NCI-H2171 (cell line): ENCODE measurements at places on chromosomes 13 and 19.
A peak's percentile ranks its signal among the peaks of the same experiment; 100 is the strongest.

DNA sequence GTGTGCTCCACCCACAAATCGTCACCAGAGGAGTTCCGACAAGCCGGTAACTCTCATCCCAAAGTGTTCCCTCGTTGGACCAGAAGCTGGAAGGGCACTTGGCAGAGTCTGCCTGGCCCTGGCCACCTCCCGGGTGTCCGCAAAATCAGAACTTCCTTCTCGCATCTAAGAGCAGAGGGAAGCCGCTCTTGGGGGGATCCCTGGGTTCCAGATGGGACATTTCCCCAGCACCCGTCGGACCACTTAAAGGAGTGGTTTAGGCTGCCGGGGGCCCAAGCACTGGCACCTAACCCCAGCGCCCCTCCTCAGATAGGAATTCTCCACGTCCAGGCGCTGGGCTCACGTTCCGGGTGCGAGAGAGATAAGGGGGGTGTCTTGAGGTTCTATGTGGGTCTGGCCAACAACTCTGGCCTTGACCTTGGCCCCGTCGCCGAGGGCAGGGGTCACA lies 857 bp upstream of the MAP2K7 start:
- DNase-seq = no peak

DNA sequence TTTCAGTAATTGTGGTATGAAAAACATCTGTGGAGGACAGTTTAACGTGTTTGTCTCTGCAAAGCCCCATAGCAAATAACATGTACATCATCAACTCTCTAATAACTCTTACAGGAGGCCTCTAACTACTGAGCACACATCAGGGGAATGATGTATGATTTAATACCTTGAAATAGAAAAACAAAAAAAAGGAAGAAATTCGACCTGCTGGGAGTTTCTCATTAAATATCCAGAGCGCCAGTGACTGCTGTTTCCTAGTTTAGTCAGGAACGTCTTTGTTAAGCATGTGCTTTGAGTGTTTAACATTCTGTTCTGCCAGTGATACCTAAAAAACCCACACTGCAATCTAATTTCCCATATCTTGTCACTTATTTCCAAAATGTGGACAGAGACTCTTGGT lies 235.4 kb downstream of the PCDH20 start:
- DNase-seq = no peak

DNA sequence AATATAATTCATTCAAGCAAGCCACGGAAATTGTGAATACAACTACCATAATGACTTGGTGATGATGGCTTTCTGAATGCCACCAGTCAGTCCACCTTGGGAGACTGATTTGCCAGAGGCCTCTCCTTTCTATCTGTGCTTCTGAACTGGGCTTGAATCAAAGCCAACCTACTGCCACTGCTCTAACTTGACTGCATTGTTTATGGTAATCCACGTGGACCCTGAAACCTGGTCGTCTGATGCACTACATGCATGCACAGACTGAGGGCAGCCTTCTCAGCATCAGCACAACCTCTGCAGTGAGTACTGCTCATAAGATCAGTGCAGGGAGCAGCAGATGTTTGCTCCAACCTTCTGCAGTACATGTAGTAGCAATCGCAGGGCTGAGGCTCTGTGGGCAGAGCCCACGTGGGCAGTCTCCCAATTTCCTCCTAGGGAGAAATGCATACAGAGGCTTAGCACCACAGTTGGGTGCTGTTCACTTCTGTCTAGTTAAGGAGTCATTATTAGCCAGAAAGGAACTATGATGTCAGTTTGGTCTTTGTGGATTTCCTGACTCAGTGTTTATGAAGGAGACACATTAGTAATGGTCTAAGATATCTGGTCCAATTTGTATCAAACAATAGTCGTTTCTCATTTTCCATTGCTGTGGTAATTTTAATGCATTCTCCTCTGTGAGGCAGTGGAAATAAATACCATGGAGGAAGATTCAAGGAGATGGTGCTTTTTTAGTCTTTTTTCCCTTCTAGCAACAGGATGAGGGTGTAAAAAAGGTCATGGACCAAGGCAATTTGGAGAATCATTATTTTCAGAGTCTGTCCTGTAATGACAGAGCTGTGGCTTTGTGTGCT lies 82.5 kb downstream of the AKAP11 start:
- DNase-seq = no peak

GRCh38 chr19:53196777-53197396 lies 3.7 kb upstream of the ZNF665 start:
- DNase-seq = peak; percentile 55

DNA sequence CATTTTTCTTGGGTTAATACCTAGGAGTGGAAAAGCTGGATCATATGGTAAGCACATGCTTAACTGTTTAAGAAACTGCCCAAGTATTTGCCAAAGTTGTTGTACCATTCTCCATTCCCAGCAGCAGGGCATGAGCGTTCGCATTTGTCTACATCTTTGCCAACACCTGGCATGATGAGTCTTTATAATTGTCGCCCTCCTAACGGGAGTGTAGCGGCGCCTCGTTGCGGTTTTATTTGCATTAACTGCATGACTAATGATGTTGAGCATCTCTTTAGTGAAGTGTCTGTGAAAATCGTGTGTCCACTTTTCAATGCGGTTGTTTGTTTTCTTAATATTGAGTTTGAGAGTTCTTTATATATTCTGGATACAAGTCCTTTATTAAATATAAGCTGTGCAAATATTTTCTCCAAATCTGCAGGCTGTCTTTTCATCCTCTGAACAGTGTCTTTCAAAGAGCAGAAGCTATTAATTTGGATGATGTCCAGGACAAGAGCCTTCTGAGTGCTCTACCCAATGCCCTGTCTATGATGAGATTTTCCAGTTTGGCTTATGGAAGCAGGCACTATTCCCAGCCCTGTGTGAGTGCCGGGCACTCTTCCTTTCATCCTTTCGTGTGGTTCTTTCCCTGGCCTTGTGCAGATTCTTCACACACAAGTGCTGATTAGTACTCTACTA lies 202.0 kb downstream of the FOXO1 start:
- no peak for DNase-seq

GRCh38 chr19:39436350-39436716 lies 584 bp upstream of the RPS16 start:
- no peak for DNase-seq

GRCh38 chr13:106899442-106899841 lies 331.5 kb upstream of the ARGLU1 start:
- no peak for DNase-seq

DNA sequence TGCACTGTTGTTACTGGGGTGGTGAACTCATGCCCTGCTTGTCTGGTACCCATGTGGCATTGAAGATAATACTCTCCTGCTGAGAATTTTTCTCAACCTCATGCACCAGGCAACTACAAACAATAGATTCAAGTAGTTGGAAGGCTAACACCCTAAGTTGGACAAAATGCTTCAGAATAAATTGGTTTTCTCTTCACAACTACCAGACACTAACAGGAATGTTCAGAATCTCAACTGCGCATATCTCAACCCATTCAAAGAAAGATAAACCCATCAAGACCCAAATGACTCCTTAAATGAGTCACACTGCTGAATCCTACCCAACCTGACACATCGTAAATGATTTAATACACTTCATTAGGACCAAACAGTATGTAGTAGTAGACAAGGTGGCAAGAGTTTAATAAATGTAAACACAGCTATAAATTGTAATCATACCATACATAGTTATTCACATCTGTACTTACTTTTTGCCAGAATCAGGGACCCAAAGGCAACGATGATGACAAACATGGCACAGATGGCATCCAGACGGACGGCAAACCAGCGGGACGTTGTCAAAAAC lies 227.4 kb downstream of the ABCC4 start:
- DNase-seq = no peak

GRCh38 chr19:31270897-31271296 lies 78.3 kb downstream of the TSHZ3 start:
- DNase-seq = no peak

GRCh38 chr13:46593398-46593797 lies 40.4 kb downstream of the LRCH1 start:
- no peak for DNase-seq

DNA sequence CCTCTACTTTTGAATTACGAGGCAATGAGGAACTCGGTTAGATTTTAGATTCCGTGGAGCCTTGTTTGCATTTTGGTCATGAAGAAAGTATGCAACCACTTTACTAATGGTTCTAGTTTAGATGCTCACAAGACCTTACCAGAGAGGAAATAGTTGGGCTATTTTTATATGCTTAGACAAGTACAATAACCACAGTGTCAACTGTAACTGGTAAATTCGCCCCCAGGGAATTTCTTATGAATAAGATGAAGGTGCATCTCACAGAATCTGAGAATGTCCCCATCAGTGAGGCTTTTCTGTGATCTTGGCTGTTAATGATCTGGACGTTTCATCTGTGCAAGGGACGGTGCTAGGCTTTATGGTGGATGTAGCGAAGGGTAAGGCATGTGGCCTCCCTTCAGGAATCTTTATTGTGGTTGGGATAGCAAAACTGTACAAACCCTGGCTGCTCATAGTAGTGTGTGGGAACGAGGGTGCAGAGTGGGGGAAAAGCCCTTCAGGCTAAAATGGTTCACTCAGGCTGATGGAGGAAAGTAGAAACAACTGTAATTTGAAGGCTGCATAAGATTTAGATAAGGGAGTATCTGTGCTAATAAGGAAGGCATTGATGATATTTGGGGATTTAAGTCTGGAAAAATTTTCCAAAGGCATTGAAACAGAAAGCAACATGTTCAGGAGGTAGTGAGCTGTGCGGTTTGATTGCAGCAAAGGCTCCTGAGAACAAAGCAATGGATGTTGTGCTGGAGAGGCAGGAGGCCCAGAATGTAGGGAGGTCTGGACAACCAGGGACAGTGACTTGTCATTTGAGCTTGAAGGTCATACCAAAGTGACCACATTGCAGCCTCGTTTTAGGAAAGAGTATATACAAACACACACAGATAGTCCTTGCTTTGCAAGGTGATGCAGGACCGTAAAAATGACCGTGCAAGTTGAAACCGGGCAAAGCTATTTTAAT lies 28.4 kb downstream of the UBAC2 start:
- no peak for DNase-seq

DNA sequence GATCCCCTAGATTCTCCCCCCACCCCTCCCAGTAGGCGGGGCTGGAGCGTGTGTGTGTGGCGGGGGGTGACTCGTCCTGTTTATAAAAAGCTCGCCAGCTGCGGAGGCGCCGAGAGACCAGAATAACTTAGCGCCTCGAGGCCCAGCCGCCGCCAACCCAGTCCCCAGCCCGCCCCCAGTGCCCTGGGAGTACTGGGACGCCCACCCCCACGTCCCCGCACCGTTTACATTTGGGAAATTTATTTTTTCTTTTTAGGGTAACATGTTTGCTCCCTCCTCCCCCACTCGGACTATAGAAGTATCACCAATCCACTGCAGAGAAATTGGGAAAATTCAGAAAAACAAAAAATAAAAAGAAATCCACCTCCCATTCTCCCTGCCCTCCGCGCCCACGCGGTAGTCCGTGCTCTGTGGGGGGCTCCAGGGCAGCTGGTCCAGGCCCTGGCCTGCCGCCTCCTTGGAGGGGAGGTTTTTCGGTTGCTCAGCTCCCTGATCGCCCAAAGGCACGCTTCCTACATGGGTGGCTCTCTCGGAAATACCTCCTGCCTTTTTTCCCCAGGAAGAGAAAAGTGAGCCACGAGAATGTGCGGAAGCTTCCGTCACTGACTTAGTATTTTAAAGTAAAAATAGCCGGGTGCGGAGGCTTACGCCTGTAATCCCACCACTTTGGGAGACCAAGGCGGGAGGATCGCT lies 1.5 kb upstream of the RAB3A start:
- DNase-seq = peak; percentile 56

GRCh38 chr19:17156947-17157302 lies 58.2 kb upstream of the USE1 start:
- no peak for DNase-seq

GRCh38 chr19:1132552-1133383 lies 29.0 kb downstream of the GPX4 start:
- DNase-seq = no peak

- no peak for DNase-seq
These were observed 129.9 kb upstream of the VSTM2B start for GRCh38 chr19:29395734-29396414.

GRCh38 chr13:67635754-67636153 lies 405.6 kb upstream of the PCDH9 start:
- DNase-seq = no peak

GRCh38 chr13:74190999-74191398 lies 56.8 kb upstream of the KLF12 start:
- no peak for DNase-seq

DNA sequence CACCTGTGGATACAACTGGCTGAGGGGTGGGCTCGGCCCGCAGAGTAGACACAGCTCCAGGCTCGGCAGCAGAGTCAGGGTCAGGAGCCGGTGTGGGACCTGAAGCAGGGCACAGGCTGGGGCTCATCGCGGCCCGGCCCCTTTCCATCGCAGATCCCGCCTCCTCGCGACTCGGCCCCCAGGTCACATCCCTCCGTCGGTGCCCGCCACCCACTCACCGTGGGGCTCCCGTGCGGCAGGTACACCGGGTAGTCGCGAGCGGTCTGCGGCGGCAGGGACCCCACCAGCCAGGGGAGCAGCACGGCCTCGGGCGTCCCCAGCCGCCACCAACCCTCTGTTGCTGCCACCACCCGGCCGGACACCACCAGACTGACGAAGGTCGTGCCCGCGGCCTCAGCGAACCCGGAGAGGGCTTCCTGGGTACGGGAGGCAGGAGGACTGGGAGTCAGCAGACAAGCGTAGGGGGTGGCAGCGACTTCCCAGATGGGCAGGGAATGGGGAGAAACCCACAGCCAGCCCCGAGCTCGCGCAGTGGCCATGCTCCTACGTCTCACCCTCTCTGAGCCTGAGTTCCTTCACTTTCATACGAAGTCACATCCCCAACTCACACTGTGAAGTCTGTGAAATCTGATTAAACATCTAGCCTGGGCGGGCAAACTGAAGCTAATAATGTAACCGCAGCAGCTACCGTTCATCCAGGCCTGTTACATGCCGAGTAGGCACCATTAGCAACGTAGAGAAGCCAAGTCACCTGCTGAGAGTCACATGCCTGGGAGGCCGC lies 3.7 kb downstream of the FUZ start:
- no peak for DNase-seq

DNA sequence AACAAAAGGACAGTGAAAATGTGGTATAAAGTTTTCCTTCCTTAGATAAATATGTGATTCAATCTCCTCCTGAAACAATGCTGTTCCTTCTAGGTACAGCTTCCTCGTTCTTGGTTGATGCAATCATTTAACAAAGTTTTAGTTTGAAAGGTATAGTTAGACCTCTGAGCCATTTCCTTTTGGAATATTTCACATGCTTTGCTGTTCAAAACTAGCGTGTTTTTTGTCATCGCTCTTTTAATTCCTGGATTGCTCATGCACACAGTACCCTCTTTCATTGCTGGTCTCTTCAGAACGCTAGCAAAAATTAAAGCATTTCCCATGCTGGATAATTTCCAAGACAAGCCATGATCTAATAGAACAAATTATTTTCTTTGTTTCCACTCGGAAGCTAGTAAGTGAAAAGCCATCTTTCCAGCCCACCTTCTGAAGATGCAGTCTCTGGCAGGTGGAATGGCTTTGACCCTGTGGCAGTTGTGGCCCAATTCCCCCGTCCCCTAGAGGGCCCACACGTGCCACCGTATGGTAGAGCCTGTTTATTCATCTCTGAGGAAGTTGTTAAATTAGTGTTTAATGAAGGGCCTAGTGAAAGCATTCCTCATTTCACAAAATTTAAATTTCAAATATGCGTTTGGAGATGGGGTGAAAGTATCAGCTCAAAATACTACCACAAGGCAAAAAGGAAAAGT lies 1040.6 kb upstream of the SLC10A2 start:
- no peak for DNase-seq

GRCh38 chr19:49058562-49058961 lies 1.0 kb upstream of the CGB7 start:
- no peak for DNase-seq
